ENCODE measurements at places on chromosomes 12 and 14. TPM values are rescaled to one million over a fixed set of nuclear protein-coding genes. Genes with fewer than 3 reads are reported as not detected.

MANSC4 gene
- not detected for total RNA-seq

EXOC3L4 gene
- 0.38 TPM for total RNA-seq

GSKIP gene
- total RNA-seq, result 11.1 TPM

MYH6 gene
- total RNA-seq, result 4,934 TPM

MTA1 gene
- total RNA-seq, result 191 TPM

RPL10L gene
- not detected for total RNA-seq

CLEC6A gene
- total RNA-seq, result not detected

STON2 gene
- 12.0 TPM for total RNA-seq

NID2 gene
- 39.5 TPM for total RNA-seq

LRRC74A gene
- total RNA-seq, result not detected

SAV1 gene
- 22.6 TPM for total RNA-seq

A2M gene
- 478 TPM for total RNA-seq

TRHDE gene
- 1.5 TPM for total RNA-seq

NELL2 gene
- total RNA-seq, result 0.65 TPM

SLC5A8 gene
- not detected for total RNA-seq

TFCP2 gene
- 23.3 TPM for total RNA-seq

CCDC184 gene
- total RNA-seq, result 0.97 TPM

ERO1A gene
- 14.1 TPM for total RNA-seq

NRXN3 gene
- total RNA-seq, result 1.3 TPM

SERPINA3 gene
- 55.2 TPM for total RNA-seq

GPHB5 gene
- not detected for total RNA-seq

MUCL1 gene
- total RNA-seq, result not detected

KCNA5 gene
- 3.1 TPM for total RNA-seq

SERPINA9 gene
- total RNA-seq, result not detected

KRT3 gene
- not detected for total RNA-seq

GPRC5D gene
- not detected for total RNA-seq

XRCC3 gene
- total RNA-seq, result 2.6 TPM

UBR7 gene
- total RNA-seq, result 16.1 TPM

PTPN6 gene
- total RNA-seq, result 7.2 TPM

KRT73 gene
- total RNA-seq, result not detected

EEF1AKMT3 gene
- 1.2 TPM for total RNA-seq

FOXA1 gene
- not detected for total RNA-seq

AVPR1A gene
- total RNA-seq, result 1.5 TPM

NGB gene
- not detected for total RNA-seq

All from Right ventricle myocardium superior (tissue), 1 donor.